Right hindlimb (tissue), 1 donor: ENCODE measurements at places on chromosomes 1 and 21.
A peak's percentile ranks its signal among the peaks of the same experiment; 100 is the strongest.

GRCh38 chr1:204694145-204694544 is 8.6 kb upstream of the LRRN2 start:
- DNase-seq, result no peak

GRCh38 chr1:31902510-31902860 is 35.7 kb downstream of the PTP4A2 start:
- DNase-seq, result no peak

GRCh38 chr1:43650310-43651085 is 549 bp downstream of the KDM4A start:
- peak; percentile 96 for DNase-seq

DNA sequence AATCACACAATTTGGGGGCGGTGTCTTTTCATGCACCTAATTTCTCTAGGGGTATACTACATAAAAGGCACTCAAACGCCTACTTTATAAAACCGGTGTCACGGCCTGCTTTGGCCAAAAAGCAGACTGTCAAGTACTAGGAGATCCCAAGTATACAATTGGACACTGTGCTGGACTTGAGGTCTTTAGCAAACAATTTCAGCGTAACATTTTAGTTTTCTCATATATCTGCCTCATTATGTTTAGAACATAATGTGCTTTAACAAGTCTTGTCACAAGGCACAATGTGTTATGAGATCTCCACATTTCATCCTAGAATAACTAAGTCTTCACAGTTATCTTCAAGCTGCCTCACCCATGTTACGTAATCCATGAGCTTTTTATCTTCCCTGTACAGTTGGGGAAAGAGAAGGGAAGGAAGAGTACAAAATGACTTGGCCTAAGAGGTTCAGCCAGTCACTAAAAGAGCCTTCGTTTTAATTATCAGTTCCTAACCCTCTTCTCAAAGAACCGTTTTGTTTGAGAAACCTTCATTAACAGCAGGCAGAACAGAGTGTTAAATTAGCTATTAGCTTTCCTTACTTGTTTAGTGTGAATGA is 1.7 kb downstream of the SSX2IP start:
- no peak for DNase-seq

DNA sequence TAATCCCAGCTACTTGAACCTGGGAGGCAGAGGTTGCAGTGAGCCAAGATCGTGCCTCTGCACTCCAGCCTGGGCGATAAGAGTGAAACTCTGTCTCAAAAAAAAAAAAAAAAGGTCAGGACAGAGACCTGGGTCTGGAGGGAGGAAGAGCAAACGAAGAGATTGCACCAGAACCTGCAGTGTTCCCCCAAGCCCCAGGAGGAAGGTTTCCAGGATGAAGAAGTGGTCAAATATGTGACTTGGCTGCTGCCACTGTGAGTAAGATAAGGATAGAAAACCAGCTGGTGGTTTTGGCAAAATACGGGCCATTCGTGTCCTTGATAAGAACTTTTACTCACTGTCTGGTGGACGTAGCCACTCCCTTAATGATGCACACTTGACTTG is 42.2 kb downstream of the CLDN14 start:
- no peak for DNase-seq

DNA sequence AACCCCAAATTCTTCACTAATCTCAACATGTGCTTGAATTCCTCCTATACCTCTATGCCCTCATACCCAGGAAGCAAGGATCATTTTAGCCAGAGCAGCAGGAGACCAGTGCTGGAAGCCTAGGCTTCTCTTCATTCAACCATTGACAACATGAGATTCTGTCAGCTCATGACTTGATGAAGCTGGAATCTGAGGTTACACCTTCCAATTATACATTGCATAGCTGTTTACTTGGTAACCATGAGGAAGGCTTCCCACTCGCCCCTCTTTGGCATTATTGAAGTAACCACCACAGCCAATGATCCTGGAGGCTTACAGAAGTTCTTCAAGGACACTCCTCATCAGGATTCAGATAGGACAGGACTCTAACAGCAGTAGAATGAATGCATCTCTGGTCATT is 160.3 kb downstream of the TPR start:
- DNase-seq, result no peak

DNA sequence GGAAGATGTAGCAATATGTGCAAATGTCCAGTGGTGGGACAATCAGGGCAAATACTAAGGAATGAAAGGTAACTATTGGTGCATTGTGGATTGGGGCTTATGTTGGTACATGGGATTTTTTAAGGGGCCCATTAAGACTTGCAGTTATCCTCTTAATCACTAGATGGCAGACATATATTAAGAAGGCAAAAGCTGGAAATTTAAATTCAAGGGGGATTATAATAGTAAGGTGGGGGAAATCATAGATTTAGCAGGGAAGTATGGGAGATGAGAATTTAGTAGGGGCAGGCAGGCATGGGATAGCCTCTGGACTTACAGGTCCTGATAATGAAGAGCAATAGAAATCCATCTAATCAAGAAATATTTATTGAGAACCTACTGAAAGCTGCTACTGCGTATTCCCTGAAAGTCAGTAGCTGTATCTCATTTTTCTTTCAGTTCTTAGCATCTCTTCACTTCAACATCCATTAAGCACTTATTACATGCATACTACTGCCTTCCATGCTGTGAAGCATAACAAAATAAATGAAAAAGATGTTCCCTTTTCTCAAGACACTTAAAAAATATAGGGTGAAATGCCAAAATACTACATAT is 251.8 kb downstream of the CRB1 start:
- DNase-seq, result no peak

- DNase-seq, result peak; percentile 12
These were observed 733 bp downstream of the TMEM35B start for GRCh38 chr1:34984435-34984792.

DNA sequence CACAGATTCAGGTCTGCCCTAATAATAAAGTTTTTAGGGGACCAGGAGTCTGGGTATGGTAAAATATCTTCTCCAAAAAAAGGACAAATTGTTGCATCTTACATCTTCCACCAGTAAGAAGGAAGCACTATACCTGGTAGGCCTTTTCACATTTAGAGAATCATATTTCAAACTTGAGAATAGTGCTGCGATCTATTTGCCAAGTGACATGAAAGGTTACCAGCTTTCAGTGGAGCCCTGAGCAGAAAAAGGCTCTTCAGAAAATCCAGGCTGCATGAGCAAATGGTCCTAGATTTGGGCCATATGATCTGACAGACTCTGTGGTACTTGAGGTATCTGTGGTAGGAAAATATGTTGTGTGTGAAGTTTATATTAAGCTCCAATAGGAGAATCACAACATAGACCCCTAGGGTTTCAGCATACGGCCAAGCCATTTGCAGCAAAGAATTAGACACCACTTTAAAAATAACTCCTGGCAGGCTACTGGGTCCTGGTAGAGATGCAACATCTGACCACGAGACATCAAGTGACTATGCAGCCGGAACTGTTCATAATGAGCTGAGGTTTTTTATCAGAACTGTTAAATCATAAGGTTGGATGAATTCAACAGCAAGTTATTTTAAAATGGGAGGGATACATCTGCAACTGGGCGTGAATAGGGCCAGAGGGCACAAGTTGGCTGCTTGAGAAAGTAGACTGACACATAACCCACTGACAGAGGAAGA is 38.6 kb upstream of the CCDC190 start:
- DNase-seq, result no peak
